ENCODE measurements at places on chromosomes 11 and 22. TPM values are rescaled to one million over a fixed set of nuclear protein-coding genes. Genes with fewer than 3 reads are reported as not detected.

- DNase-seq = no peak
Measured at GRCh38 chr22:17501679-17502285, 61.5 kb upstream of the SLC25A18 start.

DNA sequence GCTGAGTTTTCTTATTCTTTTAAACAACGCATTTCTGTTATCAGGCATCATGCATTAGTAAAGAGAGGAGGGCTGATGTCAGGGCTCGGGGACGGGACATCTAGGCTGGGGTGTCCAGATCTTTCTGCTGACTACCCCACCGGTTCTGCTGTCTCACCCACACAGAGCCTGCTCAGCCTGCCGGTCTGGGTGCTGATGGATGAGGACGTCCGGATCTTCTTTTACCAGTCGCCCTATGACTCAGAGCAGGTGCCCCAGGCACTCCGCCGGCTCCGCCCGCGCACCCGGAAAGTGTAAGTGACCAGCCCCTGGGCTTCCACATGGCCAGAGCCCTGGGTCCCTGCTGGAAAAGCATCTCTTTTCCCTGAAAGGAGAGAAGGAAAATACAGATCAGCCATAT is 9.4 kb downstream of the NCF4 start:
- DNase-seq = no peak

MISFA gene
- total RNA-seq = 2.8 TPM

DNA sequence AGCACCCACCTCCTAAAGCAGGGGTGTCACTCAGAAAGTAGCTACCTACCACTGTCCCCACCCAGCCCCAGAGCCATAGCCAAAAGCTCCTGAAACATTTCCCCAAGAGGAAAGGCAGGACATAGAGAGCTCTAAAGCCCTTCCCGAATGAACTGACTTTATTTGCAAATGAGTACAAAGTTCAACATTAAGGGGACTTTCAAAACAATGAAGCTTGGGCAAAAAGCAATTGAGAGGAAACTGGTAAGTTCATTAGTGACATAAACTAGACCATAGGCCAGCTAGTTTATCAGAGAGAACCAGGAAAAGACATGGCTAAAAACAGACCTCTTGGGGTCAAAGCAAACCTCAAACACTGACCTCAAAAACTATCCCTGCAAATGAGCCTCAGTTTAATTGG is 72.7 kb downstream of the IGLL5 start:
- DNase-seq = no peak

DNA sequence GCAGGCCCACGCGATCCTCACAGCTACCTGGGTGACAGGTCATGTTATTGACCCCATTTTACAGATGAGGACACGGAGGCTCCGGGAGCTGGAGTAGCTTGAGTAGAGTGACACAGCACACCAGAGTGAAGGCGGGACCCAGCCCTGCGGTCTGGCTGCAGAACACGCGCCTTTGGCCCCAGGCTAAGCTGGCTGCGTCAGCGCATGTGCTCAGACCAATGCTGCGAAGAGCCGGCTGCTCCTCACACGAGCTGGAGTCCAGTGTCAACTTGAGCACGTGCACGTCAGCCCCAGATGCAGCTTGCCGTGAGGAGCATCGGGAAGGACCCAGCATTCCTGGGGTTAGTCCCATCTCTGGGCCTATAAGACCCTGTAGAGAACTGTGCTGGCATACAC is 49.9 kb downstream of the SCUBE1 start:
- DNase-seq = no peak

- no peak for DNase-seq
Measured at GRCh38 chr22:17875156-17875555, 100.9 kb upstream of the BID start.

- DNase-seq = no peak
Measured at GRCh38 chr11:2398664-2399355, 1.7 kb upstream of the TSSC4 start.

- DNase-seq = no peak
Measured at GRCh38 chr11:121035169-121035755, 11.4 kb downstream of the TBCEL start.

- DNase-seq = peak; percentile 67
Measured at GRCh38 chr11:58567889-58568512, 7.7 kb downstream of the LPXN start.

HIRA gene
- 53.0 TPM for total RNA-seq

IMMP1L gene
- 23.8 TPM for total RNA-seq

DNA sequence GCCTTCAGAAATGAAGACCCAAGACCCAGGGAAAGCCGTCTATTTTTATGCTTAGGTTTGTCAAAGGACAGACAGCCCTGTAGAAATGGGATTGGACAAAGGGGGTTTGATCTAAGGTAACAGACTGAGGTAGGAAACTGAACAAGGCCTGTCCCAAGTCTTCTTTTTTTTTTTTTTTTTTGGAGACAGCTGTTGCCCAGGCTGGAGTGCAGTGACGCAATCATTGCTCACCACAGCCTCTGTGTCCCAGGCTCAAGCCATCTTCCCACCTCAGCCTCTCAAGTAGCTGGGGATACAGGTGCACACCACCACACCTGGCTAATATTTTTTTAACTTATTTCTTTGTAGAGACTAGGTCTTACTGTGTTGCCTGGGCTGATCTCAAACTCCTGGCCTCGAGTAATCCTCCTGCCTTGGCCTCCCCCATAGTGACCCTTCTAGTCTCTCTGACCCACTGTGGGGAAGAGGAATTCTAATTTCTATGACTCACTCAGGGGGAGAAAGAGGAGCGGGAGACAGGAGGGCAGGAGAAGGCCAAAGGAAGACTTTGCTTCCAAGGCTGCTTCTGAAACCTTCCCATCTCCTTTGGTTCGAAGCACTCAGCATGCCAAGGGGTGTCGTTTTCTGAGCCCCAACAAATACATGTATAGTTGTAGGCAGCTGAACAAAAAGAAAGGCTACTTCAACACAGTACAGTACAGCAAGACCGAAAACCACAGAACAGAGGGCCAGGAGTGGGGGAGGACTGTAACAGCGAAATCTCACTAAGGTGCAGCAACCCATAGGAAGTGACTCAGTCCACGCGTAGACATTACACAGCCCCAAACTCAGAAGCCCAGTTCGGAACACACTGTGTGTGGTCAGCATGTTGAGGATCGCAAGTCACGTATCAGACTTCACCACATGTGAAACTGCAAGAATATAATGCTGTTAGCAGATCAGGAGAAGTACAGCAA is 872 bp downstream of the TMA7B start:
- no peak for DNase-seq

- DNase-seq = peak; percentile 11
Measured at GRCh38 chr11:68989936-68990606, 9.3 kb upstream of the MRGPRD start.

DNA sequence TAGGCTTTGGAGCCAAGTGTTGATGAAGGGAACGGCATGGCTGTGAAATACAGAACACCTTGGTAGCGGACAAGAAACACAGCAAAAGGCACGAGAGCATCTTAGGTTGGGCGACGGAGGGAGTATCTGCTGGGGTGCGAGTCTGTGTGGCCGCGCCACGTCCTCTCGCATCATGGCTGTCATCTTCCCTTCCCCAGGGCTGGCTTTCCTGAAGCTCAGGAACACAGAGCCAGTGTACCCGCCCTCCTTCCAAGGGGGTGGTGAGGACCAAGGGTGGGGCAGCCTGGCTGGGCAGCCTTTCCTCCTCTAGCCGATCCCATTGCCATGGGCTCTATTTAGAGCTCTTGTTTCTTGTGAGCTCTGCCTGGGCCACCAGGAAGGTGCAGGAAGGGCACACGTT is 154.4 kb downstream of the FEZ1 start:
- no peak for DNase-seq

DNA sequence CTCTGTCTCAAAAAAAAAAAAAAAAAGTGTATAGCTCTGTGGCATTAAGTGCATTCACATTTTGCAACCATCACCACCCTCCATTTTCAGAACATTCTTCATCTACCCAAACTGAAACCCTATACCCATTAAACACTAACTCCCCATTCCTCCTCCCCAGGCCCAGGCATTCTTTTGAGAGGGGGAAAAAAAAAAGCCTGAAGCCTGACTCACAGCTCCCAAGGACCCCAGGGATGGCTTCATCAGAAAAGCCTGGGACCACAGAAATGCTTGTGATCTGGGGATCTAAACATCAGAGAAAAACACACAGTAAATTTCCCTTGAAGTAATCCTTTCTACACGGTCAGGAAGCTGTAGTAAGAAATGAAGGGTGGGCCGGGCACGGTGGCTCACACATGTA is 10.7 kb upstream of the GTSE1 start:
- no peak for DNase-seq

DNA sequence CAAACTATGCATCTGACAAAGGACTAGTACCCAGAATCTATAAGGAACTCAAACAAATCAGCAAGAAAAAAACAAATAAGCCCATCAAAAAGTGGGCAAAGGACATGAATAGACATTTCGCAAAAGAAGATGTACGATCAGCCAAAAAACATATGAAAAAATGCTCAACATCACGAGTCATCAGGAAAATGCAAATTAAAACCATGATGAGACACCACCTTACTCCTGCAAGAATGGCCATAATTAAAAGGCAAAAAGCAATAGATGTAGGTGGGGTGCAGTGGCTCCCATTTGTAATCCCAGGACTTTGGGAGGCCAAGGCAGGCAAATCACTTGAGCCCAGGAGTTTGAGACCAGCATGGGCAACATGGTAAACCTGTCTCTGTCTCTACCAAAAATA is 10.4 kb upstream of the OR10V1 start:
- DNase-seq = no peak

DNA sequence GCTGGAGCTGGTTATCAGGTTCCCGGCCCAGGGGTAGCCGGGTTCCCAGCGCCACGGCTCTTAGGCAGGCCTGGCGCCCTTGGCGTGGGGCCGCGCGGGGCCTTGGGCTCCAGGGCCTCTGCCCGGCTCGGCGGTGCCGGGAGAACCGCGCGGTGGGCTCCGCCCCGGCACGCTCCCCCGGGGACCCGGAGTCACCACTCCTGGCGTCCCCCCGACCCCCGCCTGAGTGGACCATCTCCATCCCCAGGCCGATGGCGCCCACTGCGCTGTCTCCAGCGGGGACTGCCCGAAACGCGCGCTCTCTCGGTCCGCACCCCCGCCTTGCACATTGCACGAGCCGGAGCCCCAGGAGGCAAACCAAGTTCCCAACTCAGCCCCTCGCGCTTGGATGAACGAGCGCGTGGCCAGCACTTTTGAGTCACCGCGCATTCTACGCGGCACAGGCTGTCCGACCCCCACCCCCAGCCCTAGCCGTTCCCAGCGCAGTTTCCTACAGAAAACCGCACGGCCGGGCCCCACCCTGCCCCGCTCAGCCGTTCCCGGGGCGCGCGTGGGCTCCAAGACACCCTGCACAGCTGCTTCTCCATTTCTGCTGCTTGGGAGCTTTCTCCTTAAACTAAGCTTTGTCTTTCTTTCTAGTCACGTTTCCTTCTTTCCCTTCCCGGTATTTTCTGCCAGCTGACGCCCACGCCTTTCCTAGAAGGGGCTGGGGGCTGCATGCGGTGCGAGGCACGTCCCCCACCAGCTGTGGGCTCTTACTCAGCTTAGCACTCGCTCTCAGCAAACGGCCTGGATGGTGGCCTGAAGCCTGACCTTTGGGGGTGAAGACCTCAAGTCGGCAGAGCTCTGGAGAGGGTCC is 650 bp upstream of the CHID1 start:
- DNase-seq = peak; percentile 60

DNA sequence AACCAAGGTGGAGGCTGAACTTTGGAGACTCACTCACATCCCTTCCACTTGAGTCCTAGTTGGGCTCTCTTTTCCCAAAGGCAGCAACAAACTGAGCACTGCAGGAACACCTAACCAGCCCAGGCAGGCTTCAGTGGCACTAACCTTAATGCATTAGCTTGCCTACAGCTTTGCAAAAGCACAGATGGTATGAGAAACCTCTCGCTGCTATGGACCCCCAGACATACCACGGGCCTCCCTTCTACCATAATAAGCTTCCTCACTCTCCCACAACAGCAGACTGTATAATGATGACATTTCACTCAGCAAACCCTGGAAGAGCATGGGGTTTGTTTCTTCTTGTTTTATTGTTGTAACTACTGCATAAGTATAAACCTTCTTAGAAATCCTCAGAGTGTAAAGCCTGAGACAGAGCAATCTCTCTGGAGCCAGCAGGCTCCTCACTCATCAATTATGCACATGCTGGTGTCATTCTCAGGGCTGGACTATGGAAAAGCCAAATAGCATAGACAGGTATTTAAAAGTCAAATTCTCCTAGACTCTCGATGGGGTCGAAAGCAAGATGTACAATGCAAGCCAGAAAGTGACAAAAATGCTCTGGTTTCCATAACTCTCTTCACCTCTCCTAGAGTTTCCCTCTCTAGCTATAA is 167.6 kb downstream of the NXPE2 start:
- no peak for DNase-seq

- no peak for DNase-seq
Measured at GRCh38 chr11:12949453-12949852, 59.7 kb upstream of the RASSF10 start.

All from H9 (cell line).